Activated naive CD4-positive, alpha-beta T cell treated with anti-CD3 and anti-CD28 coated beads, Interleukin-2, amount 10 ng/mL, durations not matched to agents 7 days and 5 days (primary cell): ENCODE measurements at places on chromosomes 1 and 21.

GRCh38 chr1:88351960-88352359, 332.1 kb upstream of the PKN2 start:
- H3K27me3 ChIP-seq, result no peaks in the 10 kb centered on the region
- no peaks in the 10 kb centered on the region for H3K36me3 ChIP-seq
- no peak for DNase-seq
- no peak overlapping the region for H3K4me3 ChIP-seq

DNA sequence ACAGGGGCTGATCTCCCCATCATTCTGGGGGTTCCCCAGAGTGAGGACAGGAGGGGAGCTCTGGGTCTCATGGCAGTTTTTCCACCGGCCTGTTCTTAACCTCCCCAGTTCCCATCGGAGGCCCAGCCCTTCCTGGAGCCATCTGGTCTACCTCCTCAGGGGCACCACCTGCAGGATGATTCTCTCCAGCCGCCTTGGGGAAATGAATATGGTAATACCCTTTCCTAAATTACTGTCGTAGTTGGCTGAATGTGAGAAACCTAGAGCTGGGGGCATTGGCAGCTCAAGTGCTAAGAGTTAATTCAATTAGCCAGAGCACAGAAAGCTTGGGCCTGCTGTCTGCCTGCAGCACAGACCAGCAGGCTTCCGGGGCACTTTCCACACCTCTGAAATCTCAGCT, 64.9 kb downstream of the TAS1R2 start:
- DNase-seq, result no peak
- H3K27me3 ChIP-seq, result peaks cover 35% of the 10 kb centered on the region

- H3K27ac ChIP-seq, result no peak overlapping the region
- H3K4me3 ChIP-seq, result no peak overlapping the region
- H3K36me3 ChIP-seq, result no peaks in the 10 kb centered on the region
- H3K27me3 ChIP-seq, result peaks cover 35% of the 10 kb centered on the region
- no peak for DNase-seq
These were observed 26.9 kb downstream of the LHX4 start for GRCh38 chr1:180257028-180257386.

DNA sequence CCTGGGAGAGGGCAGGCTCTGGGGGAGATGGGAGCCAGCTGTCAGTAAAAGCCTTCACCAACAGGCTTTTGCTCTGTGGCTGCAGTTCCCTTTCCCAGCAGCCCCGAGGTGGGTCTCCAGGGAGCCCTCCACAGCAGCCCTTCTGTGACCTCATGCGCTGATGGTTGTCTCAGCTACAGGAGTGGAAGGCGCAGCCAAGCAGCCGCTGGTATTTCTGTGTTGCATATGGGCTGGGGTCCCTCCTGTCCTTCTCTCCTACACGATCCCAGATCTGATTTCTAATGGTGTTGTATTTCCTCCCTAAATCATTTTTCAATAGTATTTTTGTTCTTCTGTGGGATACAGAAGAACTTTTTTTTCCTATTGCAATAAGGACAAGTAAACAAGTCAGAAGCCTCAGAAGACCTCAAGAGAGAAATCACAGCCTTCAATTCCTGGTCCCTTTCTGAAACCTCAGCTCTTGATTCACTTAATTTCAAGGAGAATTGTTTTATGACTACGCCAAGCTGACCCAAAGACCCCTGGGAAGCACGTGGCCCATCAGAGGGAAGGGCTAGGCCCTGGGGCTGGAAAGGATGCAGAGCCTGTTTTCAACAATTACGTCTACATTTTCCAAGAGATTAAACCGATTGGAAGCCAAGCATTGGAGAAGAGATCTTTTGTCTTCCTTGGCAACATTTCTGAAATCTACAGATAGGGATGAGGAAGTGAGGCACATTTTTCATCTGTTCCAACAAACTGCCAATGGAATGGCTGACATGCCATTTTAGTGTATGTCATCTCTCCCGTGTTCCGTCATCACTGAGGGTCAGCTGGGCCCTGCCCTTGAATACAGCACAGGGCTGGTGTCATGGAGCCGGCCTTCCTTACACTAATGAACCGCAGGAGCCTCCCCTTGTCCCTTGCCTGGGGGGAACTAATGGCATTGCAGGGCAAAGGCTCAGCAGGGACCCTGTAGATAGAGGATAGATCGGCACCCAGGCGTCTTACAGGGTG, 42.0 kb upstream of the SCCPDH start:
- H3K36me3 ChIP-seq, result no peaks in the 10 kb centered on the region
- no peak overlapping the region for H3K4me3 ChIP-seq
- H3K27me3 ChIP-seq, result no peaks in the 10 kb centered on the region
- H3K4me1 ChIP-seq, result no peaks in the 10 kb centered on the region

DNA sequence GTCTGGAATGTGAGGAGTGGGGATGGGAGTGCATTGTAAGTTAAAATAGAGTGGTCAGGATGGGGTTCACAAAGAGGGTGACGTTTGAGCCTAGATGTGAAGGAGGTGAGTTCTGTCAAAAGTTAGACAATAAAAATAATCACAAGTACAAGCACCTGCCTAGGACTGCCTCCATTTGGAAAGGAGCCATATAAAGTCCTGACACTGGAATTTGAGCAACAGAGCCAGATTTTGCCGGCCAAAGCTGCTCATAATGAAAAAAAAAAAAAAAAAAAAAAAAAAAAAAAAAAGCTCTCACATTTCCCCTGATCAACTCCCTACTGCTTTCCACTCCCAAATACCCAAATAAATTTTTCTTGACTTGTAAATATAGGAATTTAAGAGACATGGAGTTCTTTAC, 4.1 kb downstream of the PALMD start:
- H3K4me1 ChIP-seq, result no peaks in the 10 kb centered on the region
- H3K27ac ChIP-seq, result no peak overlapping the region
- no peak for DNase-seq
- H3K27me3 ChIP-seq, result peaks cover 26% of the 10 kb centered on the region

DNA sequence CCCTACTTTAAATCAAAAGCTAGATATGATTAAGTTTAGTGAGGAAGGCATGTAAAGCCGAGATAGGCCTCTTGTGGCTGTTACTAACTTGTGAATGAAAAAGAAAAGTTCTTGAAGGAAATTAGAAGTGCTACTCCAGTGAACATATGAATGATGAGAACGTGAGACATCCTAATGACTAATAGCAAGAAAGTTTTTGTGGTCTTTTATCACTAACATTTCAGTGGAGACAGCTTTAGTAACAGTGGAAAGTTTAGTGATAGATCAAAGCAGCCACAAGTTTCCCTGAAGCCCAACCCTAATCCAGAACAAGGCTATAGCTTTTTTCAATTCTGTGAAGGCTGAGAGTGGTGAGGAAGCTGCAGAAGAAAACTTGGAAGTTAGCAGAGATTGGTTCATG, 73.6 kb upstream of the LRRC8B start:
- no peak overlapping the region for H3K27ac ChIP-seq
- peak; percentile 26 for DNase-seq
- H3K27me3 ChIP-seq, result peaks cover 39% of the 10 kb centered on the region

- no peak for DNase-seq
- no peak overlapping the region for H3K27ac ChIP-seq
- no peaks in the 10 kb centered on the region for H3K36me3 ChIP-seq
- H3K27me3 ChIP-seq, result peaks cover 8% of the 10 kb centered on the region
- H3K4me3 ChIP-seq, result no peak overlapping the region
These were observed 52.7 kb upstream of the TTC34 start for GRCh38 chr1:2854151-2854550.

DNA sequence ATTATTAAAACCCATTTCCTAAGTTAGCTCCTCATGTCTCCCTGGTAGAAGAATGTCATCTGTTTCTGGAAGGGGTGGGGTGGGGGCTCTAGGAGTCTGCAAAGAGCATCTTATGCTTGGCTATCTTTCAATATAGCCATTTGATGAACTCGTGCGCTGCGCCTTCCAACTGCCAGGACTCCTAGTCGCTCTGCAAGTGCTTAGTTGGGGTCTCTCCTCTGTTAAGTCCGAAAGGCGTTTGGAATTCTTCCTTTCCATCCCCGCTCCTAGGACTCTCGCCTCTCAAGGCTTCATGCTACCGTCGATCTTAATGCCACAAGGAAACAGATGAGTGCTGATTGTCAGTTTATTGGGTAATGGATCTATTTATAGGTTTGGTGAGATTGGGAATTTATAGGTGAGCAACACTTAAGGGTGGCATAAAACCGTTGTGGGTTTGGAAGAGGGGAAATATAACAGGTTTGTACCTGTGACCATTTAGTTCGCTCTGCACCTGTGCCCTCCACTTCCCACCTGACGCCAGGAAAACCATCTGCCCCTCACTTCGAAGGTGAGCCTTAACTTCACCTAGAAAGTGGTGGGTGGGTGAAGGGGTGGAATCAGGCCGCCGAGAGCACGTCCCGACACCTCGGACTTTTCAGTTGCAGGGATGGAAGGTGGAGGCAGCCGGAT, 1.1 kb downstream of the KCNH1 start:
- H3K36me3 ChIP-seq, result no peaks in the 10 kb centered on the region
- no peak overlapping the region for H3K4me3 ChIP-seq
- H3K27me3 ChIP-seq, result peaks cover 39% of the 10 kb centered on the region

DNA sequence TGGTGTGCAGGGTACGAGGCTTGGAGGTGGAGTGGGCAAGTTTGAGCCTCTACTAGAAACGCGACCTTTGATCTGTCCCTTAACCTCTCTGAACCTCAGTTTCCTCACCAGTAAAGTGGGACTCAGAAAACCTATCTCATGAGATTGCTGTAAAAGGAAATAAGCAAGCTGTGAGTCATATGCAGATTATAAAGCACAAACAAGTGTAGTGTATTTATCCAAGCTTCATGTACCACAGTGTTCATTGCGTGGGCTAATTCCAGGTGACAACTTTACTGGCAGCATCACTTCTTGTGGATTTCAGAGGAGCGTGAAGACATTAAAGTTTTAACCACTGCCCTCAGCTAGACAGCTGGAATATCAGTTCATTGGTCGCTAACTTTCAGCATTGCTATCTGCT, 44.4 kb downstream of the ZNF697 start:
- no peak for DNase-seq
- no peaks in the 10 kb centered on the region for H3K36me3 ChIP-seq
- no peaks in the 10 kb centered on the region for H3K4me1 ChIP-seq
- H3K27ac ChIP-seq, result no peak overlapping the region
- H3K27me3 ChIP-seq, result peaks cover 31% of the 10 kb centered on the region

DNA sequence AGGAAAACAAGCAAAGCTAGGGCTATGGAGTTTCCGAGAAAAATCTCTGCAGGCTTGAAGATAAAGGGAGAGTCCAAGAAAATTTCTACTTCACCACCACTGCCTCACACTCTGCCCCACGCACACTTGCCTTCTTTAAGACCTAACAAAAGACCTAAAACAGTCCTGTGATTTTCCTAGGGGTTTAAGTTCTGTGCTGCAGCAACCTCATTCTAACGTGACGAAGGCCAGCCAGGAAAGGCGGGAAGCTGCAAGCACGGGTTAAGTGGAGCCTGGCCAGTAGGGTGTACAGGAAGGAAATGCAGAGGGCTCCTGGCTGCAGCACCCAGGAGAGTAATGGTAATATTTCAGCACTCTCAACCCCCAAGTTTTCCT, 1.5 kb downstream of the SPATA6 start:
- H3K4me3 ChIP-seq, result peak overlapping the region; percentile 78
- H3K36me3 ChIP-seq, result no peaks in the 10 kb centered on the region
- no peak for DNase-seq

DNA sequence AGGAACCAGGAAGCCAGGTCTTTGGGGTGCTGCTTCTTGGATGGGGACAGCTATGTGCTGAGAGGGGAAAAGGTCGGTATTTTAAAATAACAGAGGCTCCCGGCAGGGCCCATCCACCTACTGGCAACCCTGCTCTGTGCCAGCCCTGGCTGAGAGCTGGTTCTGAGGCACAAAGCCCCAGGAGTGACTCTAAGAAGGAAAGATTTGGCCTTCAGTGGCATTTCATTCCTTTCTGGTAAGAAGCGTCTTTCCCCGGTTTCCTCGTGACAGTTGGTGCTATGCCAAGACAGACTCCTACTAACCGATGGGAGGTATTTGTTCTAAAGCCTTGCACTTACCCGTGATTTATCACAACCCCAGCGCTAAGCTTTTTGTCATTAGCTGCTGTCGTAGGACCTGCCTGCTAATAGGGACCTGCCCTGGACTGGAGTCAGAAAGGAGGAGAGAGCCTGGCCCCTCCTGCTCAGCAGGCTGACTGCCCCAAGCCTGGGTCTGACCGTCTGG, 123.1 kb upstream of the ADAR start:
- peaks cover 51% of the 10 kb centered on the region for H3K27me3 ChIP-seq
- H3K36me3 ChIP-seq, result no peaks in the 10 kb centered on the region
- no peak overlapping the region for H3K27ac ChIP-seq
- no peak for DNase-seq
- peaks cover 46% of the 10 kb centered on the region for H3K4me1 ChIP-seq

DNA sequence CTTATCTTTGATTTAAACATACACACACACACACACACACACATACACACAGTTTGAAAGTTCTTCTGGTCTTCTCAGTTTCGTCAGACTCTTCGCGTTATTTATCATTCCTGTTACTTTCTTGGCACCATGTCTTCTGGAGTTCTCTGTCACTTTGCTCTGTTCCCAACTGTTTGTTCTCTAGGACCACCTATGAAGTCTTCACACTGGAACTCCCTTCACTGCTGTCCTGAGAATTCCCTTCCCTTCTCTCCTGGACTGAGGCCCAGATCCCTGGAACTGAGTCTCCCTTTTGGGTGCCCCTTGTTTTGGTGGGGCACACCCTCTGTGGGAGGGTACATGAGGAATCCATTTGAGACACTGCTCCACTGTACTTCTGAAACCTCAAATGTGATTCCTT, 30.5 kb downstream of the ALG14 start:
- no peak overlapping the region for H3K27ac ChIP-seq
- DNase-seq, result no peak
- H3K4me1 ChIP-seq, result no peaks in the 10 kb centered on the region
- no peaks in the 10 kb centered on the region for H3K27me3 ChIP-seq
- no peak overlapping the region for H3K4me3 ChIP-seq

DNA sequence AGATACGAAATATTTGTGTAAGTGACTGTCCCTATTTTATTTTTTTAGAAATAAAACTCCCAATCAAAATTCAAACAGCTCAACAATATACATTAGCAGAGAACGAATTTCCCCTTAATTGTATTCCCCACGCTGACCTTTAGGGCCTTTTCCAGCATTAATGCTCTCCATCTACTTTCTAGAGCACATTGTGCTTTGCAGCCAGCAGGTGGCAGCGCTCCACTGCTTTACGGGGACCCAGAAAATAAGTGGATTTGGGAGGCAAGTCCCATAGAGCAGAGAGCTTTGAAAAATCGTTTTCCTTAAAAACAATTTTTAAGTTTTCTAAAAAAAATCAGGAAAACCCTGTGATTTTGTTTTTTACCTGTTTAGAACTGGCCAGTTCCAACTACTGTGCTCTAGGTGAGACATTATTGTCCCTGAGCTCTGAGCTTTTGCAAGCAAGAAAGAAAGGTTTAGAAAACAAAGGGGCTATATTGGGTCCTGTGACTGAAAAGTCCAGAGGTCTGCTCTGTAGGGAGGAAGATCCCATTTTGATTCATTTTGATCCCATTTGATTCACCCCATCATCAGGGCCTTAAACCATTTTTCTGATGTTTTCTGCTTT, 144.4 kb upstream of the ZNF644 start:
- H3K36me3 ChIP-seq, result no peaks in the 10 kb centered on the region
- no peak overlapping the region for H3K27ac ChIP-seq
- DNase-seq, result peak; percentile 49
